NCI-H187 (cell line): ENCODE measurements at places on chromosomes 1 and 21.

DNA sequence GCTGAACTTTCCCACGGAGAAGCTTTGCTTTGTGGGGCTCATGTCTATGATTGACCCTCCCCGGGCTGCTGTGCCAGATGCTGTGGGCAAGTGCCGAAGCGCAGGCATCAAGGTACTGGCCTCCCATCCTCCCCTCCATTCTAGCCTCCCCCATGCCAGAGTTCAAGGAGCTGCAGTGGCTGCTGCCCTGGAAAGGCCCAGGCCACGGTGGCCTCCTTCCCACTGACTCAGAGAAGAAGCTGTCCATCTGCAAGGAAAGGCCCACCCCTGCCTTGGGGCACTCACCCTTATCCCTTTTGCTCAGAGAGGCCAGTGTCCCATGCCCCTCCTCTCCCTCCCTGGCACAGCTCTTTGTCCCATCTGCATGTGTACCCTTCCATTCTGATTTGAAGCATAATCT, 14.9 kb downstream of the ATP1A2 start:
- no peak for DNase-seq

DNA sequence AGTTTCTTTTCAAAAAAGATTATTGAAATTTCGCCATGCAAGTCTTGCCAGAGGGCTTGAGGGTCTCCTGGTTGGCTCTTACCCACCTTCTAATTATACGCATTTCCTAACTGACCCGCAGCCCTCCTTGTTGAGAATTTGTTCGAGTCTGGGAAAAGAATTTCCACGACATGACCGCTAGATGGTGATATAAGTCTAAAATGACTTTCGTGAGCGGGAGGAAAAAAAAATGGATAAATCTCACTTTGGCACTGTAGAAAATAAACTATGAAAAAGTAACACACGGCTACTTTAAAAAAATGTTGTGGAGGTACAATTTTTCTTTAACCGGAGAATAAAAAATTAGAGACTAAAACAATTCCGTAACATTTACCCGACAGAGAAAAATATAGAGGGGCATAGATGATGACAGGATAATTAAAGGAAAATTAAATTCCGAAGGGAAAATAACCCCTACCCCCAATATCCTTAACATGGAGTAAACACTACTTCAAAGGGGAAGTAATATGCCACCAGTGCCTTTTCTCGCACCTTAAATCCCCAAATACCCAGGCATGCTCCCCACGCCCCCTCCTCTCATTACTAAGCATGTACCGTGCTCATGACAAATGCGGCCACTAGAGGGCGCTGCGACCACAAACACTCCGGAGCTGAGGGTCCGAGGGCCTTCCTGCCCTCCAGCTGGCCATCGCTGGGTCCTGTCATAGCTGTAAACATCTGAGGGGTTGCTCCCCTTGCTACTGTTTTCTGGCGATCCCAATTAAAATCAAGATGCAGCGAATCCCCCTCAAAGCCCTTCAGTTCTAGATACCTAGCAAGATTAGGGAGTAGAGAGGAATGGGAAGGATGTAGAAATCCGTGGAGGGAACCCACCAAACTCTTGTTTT, 266.9 kb downstream of the ASTN1 start:
- peak; percentile 77 for DNase-seq

DNA sequence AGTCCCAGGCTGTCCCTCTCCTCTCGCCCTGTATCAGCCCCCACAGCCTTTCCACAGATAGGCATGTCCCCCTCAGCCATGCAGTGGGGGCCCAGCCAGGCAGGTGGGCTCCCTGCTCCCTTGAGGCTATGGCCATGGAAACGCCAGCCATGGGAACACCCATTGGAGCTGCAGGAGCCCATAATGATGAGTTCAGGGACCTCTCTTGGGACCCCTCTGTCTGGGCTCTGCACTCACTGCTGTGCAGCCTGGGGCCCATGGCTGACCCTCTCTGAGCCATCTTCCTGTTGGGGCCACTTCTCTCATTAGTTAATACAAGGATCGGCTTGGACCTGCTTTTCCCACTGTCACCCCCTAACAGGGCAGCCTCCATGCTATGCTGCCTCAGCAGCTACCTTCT, 33.2 kb downstream of the WNT3A start:
- DNase-seq = no peak

GRCh38 chr21:16377120-16377658, 647.4 kb downstream of the USP25 start:
- DNase-seq = no peak

DNA sequence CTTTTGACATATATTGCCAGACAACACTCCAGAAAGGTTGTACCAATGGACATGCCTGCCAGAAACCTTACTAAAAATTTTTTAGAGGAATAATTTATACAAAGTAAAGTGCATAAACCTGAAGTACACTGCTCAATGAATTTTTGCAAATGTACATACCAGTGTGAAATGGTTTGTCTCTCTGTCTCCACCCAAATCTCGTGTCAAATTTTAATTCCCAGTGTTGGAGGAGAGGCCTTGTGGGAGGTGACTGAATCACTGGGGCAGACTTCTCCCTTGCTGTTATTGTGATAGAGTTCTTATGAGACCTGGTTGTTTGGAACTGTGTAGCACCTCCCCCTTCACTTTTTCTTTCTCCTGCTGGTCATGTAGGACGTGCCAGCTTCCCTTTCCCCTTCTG, 168.8 kb downstream of the RWDD3 start:
- DNase-seq = no peak

- DNase-seq = no peak
These were observed 45.5 kb downstream of the VPS13D start for GRCh38 chr1:12275370-12275769.

GRCh38 chr1:32250893-32251716, at the start of gene LCK:
TSS of gene LCK (plus strand) at chr1:32251265. CDS start at chr1:32274330, 23,065 bp downstream.
- DNase-seq = no peak

DNA sequence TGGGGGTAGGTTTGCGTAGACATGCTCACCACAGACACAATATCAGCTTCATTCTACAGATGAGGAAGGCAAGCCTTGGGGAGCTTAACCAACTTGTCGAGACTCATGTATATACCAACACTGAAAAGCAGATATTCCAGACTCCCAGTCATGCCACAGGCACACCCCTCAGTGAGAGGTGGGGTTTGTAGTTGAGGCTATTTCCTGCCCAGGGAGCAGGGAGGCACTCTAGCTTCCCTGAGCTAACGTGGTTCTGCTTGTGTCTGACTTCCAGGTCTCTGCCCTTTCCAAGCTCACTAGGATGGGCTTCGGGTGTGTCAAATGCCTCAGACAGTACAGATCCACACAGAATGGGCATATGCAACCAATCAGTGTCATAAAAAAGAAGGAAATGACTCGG, 122.3 kb upstream of the RUNX1 start:
- DNase-seq = no peak

GRCh38 chr1:100328133-100328532, 24.2 kb upstream of the CDC14A start:
- DNase-seq = no peak

DNA sequence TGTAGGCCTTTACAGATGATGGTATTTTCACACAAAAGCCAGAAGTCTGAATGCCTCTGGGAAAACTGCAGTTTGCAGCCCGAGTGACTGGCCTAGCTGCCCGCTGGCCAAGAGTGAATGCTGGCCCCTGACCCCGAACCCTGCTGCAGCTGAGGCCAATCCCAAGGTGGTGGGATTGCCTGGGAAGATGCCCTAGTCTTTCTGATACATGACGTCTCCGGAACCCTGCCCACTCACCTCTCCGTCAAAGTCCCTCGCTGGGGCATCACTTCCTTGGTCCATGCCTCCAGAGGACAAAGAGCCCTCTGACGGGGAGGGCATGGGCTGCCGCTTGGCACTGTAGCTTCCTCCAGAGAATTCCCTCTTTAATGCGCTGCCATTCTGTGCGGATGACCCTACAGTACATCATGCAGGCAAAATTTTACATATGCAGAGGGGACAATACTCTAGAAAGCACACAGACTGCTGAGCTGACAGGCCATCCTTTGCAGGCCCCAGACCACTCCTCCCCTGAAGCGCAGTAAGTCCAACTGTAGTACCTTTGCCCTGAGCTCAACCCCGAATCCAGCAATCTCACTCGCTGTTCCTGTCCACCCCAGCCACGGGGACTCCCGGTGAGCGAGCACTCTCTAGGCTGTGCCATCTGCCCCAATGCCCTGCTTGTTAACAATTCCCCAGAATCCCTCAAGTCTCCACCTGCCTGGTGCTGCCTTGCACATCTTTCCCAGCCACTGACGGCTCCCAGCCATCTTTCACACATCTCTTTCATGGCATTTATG, 54.7 kb downstream of the COQ8A start:
- no peak for DNase-seq

GRCh38 chr1:60436186-60436585, 362.6 kb upstream of the C1orf87 start:
- no peak for DNase-seq

GRCh38 chr21:39788383-39788782, 43.4 kb downstream of the IGSF5 start:
- DNase-seq = no peak
